Jurkat, Clone E6-1 (cell line): ENCODE measurements at places on chromosomes 3 and 15.

GRCh38 chr3:8400911-8401310 is 100.7 kb upstream of the LMCD1 start:
- no peak for DNase-seq

DNA sequence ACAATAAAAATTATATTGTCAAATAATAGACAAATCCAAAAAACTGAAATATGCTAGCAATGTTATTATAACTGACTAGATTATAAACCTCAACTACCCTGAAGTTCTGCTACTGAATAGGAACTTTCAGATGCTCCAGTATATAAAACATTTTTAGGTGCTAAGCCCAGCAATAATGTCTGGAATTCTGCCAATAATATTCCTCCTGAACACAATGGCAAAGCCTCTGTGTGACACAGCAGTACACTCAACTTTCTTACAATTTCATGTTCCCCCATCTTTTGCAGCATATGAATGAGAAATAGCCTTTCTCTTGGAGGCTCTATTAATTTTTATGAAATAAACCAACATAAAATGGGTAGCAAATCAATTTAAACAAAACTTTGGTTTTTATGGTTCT is 29.5 kb downstream of the ATOSA start:
- no peak for DNase-seq

DNA sequence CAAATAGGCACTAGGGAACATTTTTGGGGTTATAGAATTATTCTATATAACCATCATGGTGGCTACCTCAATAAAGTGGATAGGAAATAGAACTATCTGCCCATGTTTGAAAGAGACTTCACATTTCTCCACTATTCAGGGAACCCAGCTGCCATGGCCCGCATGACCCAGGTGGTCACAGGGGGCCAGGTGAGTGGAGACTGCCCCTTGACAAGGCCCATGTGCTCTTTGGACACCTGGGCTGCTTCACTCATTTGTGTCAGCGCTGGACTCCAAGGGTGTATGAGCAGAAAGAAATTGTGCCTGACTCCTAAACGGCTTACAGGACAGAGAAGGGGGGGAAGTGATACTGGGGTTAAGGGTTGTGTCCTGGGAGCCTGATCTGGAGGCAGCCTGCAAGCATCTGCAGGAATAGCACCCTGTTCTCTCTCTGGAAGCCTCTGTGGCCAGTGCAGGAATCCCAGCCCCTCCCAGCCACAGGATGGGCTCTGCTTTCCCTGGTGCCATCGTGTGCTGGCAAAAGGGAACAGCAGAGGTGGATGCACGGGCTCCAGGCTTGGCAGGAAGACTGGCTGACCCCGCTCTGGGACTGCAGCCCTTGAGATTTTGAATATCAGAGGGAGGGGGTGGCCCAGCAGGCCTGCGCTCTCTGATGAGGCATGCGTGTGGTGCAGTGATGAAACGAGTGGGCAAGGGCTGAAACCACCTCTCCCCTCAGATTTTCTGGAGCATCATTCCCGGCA is 9.1 kb upstream of the C3orf22 start:
- no peak for DNase-seq

GRCh38 chr3:59704292-59704691 is 654.5 kb upstream of the CFAP20DC start:
- DNase-seq = no peak

GRCh38 chr3:30620402-30621360 is 14.3 kb downstream of the TGFBR2 start:
- no peak for DNase-seq

GRCh38 chr3:144915202-144915601 is 943.6 kb downstream of the DIPK2A start:
- no peak for DNase-seq

GRCh38 chr15:75662823-75663519 is 15.3 kb downstream of the SNX33 start:
- no peak for DNase-seq

DNA sequence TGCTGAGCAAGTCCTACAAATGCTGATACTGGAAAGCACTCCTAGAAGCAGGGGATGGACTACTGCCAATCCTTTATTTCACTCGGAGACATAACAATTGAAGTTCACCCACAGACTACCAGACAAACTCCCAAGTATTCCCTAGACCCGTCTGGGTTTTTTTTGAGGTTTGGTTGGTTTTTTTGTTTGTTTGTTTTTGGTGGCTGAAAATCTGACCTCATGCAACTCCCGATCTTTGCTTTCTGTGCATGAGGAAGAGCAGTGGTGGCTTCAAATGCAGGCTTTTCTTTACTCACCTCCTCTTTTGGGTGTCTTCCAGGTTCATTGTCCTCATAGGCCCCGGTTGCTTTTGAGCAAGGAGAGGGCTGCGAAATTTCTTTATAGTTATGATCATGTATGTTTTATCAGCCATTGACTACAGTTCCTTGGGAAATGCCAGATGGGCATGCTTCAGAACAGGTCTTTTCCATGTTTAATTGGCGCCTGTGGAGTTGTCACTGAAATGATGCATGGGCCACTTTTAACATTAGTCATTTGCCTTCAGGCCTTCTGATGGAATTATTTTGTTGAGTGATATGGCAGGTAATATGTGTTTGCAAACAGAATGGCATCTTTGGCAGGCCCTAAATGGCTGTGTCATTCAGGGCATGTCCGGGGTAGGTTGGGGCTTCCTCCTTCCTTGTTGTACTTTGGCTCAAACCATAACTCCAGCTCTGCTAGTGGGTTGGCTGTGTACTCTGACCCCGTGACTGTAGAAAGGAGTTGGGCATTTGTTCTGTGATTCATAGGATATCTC is 81.3 kb upstream of the ZBED2 start:
- DNase-seq = no peak

DNA sequence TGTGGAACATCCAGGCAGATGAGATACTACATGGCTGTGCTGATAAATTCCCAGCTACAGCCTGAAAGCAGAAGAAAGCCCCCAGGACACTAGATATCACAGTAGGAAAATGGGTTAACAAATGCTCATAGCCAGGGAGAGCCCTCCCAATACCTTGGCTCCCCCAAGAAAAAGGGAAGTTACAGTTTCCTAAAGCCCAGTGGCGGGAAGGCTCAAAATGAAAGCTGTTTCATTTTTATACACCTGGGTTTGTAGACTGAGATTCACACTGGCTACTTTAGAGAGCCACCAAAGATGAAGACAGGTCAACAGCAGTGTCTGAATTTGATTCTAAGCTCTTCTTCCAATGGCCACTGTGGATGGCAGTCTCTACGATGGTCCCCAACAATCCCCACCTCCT is 55.0 kb upstream of the TOPAZ1 start:
- DNase-seq = no peak

- no peak for DNase-seq
Observed at GRCh38 chr3:25571285-25571684, 93.4 kb downstream of the TOP2B start.

- no peak for DNase-seq
Observed at GRCh38 chr15:32993285-32993684, 201.2 kb downstream of the FMN1 start.

DNA sequence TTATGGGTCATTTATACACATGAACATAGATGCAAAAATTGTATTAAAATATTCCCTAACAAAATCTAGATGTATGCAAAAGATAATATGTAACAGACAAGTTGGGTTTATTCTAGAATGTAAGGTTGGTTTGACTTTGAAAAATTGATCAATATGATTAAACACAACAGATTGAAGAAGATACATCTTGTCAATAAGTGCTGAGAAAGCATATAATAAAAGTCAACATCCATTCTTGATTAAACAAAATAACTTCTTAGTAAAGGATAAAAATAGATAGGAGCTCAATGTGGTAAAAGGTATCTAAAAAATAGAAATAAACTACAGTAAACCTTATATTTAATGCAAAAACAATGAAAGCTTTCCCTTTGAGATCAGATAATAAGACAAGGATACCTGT is 38.3 kb downstream of the CCDC39 start:
- no peak for DNase-seq

DNA sequence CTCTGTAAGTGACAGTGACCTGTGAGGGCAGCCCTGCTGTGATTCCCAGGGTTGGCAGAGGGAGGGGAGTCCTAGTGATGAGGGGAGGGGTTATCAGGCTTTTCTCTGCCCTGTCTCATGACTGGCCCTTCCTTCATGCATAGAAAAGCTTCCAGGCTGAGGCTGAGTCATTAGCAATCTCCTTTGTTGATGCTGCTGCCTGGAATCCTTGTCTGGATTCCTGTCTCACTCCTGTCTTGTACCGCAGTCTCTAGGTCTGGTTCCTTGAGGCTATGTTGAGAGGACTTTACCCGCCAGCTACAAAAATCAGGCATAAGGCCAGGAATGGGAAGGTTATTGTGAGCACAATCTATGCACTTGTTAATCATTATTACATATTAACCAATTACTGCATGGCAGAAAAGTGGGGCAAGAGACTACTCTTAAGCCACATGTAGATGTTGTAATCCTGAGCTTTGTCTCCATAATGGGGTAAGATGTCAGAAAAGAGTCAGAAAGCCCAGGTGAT is 7.2 kb downstream of the KLHL6 start:
- no peak for DNase-seq

- no peak for DNase-seq
Observed at GRCh38 chr3:149703466-149703865, 45.6 kb upstream of the WWTR1 start.

DNA sequence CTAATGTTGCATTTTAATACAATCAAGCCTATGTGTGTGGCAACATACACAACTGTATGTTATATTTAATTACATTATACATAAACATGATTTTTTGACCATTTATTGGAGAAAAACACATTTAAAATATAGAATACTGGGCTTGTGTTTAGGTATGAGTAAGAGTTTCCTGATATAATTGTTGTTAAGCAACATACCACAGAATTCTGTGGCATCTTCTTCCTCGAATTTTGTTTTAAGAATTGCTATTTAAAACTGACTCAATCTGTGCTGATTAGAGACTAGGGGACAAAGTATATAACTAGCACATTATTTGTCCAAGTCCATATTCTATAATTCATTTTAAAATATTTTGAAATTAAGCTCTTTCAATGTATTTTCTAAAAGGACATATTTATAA is 376.8 kb upstream of the THBS1 start:
- no peak for DNase-seq

DNA sequence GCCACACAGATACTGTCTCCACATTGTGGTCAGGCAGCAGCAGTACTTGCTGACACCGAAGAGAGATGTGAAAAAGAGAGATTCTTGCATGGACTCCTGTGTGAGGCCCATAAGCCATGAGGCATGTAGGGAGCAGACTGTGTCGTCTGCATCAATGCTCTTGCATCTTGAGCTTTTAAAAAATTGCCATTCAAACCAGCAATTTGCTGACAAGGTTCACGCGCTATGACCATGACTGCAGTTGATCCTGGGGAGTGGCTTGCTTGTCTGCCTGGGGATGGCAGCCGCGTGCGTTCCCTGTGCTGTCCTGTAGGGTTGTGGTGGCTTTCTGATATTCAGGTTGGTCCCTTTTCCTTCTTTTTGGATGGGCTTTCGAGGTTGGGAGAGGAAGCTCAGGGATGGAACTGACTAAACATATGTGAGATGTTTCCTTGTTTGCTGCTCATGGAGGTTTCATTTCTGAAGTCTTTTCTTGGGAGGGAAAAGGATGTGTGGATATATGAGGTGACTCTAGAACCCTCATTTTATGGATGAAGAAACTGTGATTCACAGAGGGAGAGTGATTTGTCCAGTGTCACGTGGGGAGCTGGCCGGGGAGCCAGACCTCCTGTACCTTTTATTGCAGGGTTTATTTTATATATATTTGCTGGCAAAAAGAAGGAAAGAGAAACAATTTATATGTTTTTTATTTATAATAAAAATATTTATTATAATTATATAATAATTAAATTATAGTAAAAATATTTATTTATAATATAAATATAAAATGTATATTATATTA is 48.6 kb downstream of the LPP start:
- DNase-seq = no peak

DNA sequence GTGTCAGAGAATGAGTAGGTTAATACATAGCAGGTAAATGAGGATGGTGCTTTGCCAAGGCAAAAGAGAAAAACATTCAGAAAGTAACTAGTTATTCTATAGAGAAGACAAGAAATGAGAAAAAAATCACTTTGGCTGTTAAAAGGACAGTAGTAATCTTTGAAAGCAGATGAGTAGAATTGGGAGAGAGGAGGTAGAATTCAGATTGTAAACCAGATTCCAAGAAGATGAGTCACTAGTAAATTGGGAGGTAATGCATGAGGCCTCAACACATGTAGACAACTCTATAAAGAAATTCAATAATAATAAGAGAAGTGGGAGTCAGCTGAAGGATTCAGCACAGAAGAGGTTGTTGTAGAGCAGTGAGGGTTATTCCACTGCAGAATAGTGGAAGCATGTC is 81.4 kb downstream of the MBNL1 start:
- no peak for DNase-seq

DNA sequence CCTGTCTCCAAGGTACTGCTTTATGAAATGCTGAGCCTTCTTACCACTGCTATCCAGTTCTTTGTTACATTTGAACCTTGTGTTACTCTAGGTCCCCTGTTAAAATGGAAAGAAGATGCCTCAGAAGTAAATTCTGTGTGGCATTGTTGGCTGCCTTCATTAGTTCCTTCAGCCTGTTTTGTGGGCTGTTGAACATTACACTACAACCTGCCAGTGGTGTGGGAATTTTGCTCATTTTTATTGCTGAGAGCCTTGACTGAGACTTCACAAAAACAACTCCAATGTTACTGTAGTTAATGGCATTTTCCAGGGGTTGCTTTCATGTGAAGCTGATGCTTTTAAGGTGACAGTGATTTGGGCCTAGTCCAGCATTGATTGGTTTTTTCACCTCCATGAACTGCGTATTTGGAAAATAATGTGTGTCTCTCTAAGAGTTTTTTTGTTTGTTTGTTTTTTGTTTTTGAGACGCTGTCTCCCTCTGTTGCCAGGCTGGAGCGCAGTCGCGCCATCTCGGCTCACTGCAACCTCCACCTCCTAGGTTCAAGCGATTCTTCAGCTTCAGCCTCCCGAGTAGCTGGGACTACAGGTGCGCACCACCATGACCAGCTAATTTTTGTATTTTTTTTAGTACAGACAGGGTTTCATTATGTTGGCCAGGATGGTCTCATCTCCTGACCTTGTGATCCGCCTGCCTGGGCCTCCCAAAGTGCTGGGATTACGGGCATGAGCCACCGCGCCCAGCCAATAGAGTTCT is 4.3 kb downstream of the MAPK6 start:
- DNase-seq = no peak

DNA sequence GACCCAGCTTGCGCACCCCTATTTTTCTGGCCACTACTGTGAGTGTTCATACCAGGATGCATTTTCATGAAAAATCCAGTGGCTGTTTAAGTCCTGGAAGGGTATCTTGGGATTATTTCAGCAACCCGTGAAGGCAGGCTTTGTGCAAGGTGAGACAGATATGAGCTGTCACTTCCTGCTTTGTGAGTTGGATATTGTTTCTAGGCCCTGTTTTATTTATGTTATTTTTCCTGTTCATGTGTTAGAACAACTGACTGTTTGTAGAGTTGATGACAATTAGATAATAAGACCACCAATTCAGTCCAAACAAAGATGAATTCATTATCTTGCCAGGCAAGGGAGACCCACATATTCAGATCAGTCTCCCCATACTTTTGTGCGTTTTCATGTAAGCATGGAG is 42.5 kb downstream of the ZBTB38 start:
- no peak for DNase-seq
